WTC11 (cell line): ENCODE measurements at places on chromosomes 4 and X.

GRCh38 chr4:113644398-113644797 lies 117.1 kb downstream of the CAMK2D start:
- DNase-seq: no peak

DNA sequence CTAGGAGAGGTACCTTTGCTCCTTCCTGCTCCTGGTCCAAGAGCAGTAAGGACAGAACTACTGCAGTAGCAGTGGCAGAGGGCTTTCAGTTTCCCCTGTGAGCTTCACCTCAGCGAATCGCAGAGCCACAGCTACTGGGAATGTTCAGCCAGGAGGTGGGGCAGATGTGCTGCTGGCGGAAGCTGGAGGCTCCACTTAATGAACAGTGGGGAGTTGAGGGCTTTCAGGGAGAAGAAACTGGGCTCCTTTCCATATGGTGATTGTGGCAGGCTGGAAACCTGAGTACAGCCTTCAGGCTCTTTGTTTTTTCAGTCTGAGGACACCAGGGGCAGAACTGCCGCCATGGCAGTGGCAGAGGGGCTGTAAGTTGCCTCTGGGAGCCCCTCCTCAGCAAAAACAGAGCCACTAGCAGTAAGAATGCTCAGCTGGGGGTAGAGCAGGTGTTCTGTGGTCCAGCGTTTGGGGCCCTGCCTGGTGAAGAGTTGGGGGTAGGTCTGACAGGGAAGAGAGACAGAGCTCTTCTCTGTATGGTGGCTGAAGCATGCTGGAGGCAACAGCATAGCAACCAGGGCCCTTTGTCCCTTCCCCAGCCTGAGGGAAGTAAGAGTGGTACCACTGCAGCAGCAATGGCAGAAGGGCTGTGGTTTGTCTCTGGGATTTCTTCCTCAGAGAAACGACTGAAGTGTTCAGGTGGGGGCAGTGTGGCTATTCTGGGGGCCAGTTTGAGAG lies 106.0 kb upstream of the GRXCR1 start:
- peak; percentile 57 for DNase-seq

DNA sequence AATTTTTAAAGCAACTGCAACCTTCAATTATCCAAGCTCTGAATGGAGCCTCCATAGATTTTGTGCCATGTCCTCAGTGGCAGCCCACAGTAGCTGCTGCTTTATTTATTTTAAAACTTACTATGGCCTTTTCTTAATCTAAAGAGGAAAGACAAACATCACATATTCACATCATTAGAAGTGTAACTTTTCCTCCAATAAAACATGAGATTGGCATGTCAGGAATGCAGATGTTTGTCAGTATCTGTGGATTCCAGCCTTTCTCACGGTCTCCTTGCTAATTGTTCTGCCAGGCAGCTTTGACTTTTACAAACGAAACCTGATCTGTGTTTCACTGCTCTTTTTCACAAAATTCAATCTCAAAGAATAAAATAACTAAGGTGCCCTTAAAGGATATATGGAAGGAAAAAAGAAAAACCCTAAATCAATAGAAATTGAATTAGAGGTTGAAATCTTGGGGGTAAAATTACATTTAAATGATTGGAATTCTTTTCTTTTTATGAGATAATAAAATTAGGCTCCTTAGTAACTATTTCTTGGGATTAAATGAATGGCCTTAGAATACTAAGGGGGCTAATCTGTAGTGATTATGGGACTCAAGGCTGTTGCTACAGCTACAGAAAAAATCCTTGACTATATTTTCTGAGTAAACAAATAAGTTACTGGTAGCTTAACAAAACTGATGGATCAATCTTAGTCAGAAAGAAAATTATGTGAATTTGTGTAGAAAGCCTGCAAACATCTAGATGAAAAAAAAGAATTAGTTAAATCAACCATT lies 151.3 kb downstream of the RTL9 start:
- DNase-seq: no peak

- no peak for DNase-seq
These were observed 1.7 kb upstream of the TIFA start for GRCh38 chr4:112287258-112287989.

DNA sequence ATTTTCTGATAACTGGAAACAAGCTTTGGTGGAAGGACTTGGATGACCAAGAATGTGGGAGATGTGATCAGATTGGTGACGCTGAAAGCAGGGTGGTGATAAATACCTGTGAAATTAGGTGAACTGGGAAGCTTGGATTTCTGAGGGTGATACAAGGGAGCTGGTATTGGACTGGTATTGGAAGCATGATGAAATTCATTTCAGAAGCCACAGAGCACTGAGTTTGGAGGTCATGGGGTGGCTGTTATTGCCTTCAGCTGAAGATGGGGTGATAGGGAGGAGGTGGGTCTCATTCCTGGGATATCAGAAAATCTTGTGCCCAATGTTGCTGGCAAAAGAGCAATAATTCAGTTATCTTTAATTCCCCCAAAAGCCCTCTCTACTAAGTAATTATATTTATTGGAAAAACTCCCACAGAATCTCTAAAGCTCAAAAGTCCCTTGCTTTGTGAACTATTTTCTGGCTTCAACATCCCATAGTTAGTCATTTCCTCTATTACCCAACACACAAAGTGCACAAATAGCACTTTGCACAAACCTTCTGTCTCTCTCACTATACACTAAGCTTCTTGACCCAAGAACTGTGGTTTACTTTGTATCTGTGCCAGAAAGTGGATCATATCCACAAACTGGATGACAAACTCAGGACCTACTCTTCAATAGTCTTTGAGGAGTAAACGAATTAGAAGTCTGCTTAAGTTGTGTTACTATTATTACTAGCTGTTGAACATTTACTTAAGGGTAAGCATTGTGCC lies 23.1 kb upstream of the CAMK2D start:
- no peak for DNase-seq
